ENCODE measurements at places on chromosomes 7 and 10.

- DNase-seq = no peak
Measured at GRCh38 chr10:121322046-121322445, 276.2 kb downstream of the FGFR2 start.

DNA sequence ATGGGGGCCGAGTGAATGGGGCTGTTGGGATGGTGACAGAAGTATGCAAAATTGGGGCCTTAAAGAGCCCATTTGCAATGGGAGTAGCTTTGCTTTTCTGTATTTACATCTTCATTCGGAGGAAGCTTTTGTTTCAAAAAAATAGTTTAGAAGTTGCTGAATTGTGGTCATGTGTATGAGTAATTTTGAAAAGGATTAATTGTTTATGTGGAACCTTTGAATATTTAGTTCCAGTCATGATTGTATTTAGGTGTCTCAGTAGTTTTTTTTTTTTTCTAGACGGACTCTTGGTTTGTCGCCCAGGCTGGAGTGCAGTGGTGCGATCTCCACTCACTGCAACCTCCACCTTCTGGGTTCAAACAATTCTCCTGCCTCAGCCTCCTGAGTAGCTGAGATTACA lies 37.2 kb downstream of the RBM33 start:
- DNase-seq = no peak

DNA sequence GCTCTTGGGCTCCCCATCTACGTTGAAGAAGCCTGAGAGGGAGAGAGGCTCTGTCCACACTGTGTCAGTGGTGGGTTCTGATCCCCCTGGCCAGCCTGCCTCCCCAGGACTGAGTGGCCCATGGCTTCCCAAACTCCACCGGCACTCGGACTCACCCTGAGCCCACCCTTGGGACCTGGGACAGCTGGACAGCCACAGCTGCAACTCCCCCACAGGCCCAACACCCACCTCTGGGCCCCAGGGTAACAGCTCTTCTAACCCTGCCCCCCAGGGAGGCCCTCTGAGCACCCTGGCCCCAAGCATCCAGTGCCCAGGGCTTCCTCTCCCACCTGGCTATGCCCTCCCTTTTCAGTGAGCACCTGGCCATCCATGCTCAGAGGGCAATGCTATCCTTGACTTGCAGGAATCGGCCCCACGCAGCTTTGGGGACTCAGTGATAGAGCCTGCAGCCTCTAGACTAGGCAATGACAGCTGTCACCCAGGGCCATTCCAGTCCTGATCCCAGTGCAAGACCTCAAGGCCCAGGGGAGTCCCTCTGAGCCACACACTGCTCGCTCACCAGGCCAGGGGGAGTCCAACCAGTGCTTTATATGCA lies 17.9 kb downstream of the OGDHL start:
- DNase-seq = no peak

GRCh38 chr10:47026301-47027107 lies 115.3 kb downstream of the PTPN20 start:
- no peak for DNase-seq

- DNase-seq = no peak
Measured at GRCh38 chr7:4791101-4791737, 15.8 kb downstream of the AP5Z1 start.

DNA sequence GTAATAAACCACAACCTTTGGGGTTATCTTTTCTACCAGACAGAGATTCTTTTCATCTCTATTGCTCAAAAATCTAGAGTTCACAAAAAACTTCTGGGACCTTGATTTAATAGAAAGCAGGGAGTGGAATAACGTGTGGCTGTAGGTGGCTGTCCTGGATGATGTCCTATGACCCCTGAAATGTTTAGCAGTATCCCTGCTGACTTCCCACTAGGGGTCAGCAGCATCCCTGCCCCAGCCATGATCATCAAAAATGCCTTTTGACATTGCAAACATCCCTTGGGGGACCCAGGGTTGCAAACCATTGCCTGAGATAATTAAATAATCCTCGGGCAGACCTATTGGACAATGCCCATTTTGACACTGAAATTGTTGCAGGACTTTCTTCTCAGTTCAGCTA lies 177.1 kb downstream of the USP6NL start:
- DNase-seq = no peak

DNA sequence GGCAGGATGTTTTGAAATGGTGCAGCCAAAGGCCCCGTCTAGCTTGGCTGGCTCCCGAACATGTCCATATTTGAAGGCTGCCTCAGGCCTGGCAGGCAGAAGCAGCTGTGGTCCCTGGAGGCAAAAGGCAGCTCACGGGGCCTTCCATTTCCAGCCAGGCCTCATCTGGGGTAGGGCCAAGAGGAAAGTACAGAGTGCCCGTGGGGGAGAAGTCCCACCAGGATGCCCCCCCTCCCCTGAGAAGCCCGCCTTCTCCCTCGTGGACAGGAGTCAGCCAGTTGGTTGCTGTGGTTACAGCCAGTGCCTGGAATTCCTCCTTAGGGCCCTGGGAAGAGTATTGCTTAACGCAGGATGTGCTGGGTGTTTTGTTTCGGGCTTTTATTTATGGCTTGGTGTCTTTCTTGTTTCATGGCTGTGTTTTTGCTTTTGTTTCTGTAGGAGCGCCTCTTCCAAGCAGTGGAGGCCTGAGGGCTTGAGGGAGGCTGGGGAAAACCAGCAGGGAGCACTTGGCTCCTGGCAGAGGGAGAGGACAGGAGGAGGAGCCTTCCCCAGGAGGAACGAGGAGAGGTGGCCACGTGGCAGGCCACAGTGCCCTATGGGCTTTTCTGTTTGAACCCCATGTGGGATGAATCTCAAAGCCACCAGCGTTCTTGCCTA lies 45.4 kb downstream of the CHST3 start:
- no peak for DNase-seq

DNA sequence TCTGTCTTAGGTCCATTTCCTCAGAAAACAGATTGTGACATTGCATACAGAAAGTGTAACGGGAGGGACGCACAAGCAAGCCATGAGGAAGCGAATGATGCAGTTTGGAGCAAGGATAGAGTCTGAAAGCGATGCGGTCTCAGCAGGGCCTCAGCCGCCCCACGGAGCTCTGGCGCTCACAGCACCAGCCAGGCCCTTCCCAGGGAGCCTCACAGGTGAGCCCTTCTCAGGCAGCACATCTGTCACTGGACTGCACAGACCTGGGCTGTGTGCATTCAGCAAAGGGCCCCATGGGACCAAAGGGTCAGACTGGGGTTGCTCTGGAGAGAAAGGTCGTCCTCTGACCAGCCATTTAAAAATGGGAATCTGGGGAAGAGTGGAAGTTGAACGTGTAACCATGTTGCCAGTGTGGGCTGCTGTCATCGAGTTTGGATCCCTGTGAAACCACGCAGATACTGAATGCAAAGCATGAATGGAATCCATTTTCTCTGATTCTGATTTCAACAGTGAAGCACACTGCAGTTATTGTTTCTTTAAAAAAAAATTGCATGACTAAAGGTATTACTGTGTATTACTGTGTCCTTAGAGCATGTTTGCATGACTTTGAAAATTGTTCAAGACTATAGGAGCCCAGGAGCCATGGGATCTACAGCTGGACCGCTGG lies 350.0 kb upstream of the AKR1E2 start:
- DNase-seq = no peak

Measured in stimulated activated CD8-positive, alpha-beta memory T cell treated with anti-CD3 and anti-CD28 coated beads, Interleukin-12 subunit alpha, Interleukin-12 subunit beta, amount 100 ng/mL, for 4 hours (primary cell).